ENCODE measurements at places on chromosomes 1 and 21.

DNA sequence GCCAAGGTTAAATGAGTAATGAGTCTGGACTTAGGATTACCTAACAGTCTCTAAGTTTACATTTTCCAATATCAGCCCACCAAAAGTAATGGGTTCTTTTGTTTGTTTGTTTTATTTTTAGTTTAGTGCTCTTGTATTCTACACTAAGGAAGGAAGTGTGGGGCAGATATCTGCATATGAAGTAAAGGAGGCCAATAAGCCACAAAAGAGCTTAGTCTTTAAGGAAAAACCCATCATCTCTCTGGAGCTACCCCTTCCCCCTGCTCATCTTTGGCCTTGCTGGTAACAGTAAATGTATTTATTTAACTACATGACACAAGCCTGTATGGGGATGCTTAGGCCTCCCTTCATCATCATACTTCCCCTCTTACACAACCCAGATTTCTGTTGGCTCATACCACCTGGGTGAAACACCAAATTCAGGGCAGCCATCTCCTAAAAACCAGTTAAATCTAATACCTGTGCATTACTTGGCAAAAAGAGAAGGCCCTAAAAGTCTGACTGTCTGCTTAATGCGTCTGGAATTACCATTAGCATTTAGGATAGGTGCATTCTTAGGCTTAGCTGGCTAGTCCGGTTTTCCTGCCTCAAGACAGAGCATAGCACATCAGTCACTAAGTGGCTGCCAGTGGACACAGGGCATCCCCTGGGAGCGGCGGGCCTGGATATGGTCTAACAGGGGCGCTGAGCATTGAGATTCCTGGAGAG, 96.8 kb upstream of the ADGRL2 start:
- no peak for DNase-seq

GRCh38 chr1:182086620-182087019, 25.1 kb upstream of the ZNF648 start:
- no peak for DNase-seq

- DNase-seq = no peak
Measured at GRCh38 chr1:231286603-231287002, 45.6 kb downstream of the GNPAT start.

DNA sequence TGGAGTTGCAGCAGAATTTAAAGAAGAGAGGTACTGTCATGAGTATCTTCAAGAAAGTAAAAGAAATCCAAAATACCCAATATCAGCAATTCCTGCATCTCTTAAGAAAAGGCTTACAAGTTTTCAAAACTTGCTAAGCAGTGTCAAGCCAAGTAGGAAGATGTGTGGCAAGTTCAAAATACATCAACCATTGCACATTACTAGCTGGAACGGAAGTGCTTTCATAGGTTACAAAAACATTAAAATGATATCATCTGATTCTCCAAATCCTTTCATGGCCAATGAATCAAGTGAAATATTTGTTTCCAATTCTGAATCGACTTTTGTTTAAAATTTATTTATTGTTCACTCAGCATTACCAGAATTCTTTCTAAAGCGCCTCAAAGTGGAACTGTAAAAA, 5.7 kb upstream of the ABCA4 start:
- DNase-seq = no peak

DNA sequence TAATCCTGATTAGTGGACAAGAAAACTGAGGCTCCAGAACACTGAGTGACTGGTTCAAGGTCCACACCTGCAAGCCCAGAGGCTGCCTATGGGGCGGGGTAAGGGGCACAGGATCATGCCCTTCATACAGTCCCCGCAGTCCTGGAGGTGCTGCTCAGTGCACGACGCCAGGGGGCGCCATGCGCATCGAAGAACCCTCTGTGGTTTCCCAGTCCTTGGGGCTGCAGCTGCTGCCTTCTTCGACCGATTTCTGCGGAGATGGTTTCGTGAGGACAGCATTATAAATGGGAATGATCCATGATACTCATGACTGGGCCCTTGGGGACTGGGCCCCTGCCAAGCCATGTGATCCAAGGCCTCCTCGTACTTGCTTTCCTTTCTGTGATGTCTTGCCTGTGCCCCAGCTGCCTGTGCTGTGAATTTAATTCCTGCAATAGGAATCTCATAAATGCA, 37.1 kb upstream of the ARHGEF10L start:
- DNase-seq = peak; percentile 94

- peak; percentile 49 for DNase-seq
Measured at GRCh38 chr21:35811191-35811806, 249.0 kb downstream of the SETD4 start.

- no peak for DNase-seq
Measured at GRCh38 chr1:93453911-93454310, 6.0 kb downstream of the FNBP1L start.

DNA sequence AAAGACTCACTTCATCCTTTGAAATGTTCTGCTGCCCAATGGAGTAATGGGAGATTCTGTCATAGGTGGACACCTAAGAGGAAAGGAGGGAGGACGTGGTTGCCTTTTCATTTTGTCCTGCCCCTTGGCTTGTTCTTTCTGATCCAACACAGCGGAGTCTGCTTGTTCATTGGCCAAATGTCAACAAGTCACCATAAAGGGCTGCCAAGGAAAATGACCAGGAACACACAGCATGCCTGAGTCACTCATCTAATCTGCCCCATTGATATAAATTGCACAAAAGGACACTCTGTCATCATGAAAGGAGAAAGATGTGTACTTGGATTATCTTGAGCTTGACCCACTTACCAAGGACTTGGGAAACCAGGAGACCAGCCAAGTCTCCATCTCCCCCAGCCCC, 422.9 kb downstream of the SETD4 start:
- no peak for DNase-seq

DNA sequence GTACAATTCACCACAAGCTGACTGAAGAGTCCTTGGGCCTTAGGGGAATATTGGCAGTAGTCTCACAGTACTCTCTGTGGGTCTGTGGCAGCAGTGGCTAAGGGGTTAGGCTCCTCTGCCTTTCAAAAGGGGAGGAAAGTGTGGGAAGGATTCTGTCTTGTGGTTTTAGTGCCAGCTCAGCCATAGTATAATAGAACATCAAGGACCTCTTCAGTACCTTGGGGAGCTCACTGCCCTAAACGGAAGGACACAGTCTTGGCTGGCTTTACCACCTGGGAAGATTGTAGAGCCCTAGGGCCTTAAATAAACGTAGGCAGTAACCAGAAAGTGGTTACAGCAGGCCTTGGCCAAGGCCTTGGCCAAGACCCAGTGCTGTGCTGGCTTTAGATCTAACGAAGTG, 265.7 kb downstream of the COL11A1 start:
- DNase-seq = no peak

DNA sequence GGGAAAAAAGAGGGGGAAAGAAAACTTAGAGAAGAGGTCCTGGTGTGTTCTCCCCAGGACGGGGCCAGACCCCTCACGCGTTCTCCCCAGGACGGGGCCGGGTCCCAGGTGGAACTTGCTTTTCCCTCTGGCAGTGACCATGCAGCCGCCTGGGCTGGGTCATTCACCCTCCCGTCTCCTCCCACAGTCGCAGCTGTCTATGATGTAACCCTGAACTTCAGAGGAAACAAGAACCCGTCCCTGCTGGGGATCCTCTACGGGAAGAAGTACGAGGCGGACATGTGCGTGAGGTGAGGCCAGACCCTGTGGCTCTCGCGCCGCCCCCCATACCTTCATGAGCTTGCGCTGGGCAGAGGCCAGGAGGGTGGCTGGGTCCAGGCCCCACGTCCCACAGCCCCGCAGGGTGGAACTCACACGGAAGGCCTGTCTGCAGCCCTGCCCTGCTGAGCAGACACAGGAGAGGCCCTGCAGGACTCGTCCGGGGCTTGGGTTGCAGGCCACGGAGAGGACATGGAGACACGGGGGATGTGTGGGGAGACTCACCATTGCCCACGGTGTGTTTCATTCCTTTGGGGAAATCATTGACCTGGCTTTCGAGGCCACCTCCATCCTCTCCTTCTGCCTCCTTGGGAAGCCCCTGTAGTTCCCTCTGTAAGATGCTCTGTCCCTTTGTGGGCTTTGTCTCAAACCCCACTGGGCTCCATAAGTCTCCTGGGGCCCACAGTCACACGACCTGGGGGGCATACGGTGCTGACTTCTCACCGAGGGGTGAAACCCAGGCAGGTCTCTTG, 40.7 kb upstream of the TRAPPC10 start:
- DNase-seq = no peak

DNA sequence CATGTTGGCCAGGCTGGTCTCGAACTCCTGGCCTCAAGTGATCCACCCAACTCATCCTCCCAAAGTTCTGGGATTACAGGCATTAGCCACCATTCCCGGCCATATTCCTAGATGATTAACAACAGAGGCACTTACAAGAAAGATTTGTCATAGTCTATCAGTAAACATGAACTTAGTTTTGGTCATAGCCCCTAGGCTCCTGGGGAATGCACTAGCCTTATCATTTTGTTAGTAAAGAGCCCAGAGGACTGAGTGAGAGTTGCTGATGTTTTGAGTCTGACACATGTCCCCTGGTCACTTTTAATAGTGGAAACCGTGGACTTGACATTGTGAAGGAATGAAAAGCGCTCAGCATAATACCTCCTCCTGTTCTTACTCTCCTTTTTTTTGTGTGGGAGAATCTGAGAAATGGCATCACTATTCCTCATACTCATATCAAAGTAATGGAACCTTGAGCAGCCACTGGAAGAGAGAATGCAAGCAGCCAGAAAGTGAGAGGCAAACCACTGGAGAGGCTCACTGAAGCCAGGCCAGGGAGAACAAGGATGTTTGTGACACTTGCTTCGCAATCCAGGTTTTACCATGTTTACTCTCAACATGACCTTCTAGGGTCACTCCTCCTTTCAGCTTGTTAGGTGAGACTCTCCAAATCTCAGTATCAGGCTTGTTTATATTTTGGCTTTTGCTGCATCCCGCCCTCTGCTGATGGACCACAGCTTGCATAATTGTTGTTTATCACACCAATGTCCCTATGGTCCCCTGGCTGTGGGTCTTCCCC, 14.8 kb downstream of the ATP1B1 start:
- no peak for DNase-seq

- DNase-seq = no peak
Measured at GRCh38 chr1:171769171-171769570, 12.3 kb upstream of the METTL13 start.

GRCh38 chr1:209580577-209580976, 2.9 kb upstream of the CAMK1G start:
- no peak for DNase-seq

GRCh38 chr1:41400225-41400624, 39.0 kb downstream of the FOXO6 start:
- DNase-seq = no peak

DNA sequence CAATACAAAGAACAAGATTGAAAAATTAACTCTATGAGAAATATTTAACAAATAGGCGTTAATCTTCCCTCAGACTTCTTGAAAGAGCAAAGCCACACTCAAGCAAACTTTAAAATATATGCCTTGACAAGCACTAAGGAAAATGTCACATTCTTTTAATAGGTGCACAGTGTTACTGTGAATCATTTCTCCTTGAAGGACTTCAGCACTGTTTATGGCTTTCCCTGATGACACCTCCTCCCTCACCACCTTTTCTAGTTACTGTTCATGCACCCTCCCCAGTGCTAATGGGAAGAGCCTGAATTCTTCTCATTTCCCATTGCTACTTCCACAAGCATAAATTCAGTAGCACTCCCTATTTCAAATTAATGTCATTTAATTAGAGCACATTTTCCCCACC, 299.5 kb upstream of the RRP15 start:
- no peak for DNase-seq

DNA sequence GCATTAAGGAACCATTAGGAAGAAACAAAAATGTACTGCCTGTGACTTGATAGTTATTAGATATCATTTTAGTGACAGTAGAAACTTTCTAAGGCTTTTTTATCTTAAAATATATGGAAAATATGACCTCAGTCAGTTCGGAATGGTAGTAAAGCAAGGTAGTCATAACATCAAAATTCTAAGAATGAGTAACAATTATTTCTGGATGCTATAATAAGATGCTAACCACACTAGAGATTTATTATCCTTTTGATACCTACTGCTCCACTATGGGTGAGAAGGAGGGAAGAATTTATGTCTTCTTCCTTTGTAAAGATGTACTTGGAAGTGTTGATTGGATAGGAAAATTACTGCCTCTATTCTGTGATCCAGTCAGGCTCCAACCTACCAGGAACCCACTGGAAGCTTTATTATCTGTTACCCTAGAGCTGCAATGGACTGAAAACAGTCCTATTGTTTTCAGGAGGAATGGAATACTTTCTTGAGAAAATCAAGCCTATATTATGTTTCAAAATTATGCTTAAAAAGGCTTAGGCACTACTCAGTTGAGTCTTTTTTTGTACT, 8.8 kb downstream of the FMN2 start:
- no peak for DNase-seq

DNA sequence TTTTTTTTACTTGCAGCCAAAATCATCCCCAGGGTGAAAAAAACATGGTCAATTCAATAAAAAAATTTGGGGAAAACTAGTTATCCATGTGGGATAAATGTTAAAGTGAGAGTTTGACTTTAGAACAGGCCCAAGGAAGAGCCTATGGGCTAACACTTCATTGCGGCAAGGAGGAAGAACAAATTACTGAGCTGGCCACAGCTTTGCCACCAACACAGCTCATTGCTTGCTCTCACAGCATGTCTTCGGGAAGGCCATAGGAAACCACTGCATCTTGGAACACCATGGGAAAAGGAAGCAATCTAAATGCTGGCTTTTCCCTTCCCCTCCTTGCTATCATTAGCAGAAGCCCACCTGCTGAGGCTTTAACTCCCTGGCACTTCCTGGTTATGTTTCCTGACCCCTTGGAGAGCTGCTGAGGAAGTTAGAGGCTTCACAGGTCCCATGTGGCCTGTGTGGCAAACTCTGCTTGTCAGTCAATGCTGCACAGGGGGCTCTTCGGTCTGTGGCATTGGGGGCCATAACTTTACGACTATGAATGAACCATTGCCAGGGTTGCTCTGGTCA, 86.0 kb downstream of the SLC25A24 start:
- DNase-seq = no peak

GRCh38 chr1:32701951-32702598, 495 bp downstream of the SYNC start:
- DNase-seq = no peak

DNA sequence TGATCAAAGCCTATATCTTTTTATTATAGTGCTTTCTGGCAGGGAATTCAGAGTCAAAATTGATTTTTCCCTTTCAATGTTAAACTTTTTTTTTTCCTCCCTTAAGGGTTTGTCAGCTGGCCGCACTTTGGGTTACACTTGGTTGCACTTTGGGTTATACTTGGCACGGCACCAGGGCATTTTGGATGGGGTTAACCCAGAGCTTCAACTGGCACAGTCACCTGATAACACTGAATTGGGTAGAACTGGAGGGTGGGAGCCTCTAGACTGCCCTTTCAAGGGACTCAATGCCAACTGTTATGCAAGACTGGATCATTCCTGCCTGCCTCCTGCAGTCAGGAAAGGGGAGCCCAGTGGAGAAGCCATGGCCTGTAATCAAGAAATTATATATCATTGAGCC, 211.5 kb downstream of the KCNJ6 start:
- no peak for DNase-seq

GRCh38 chr1:211613108-211613947, 34.4 kb upstream of the SLC30A1 start:
- DNase-seq = no peak

- no peak for DNase-seq
Measured at GRCh38 chr1:29275435-29275834, 39.1 kb downstream of the PTPRU start.

Data from H9 (cell line).